ENCODE measurements at places on chromosomes 1 and 21. TPM values are rescaled to one million over a fixed set of nuclear protein-coding genes. Genes with fewer than 3 reads are reported as not detected.

Gene ARHGAP29
- 36.7 TPM for total RNA-seq

Gene FAM72C
- total RNA-seq, result 1.5 TPM

Gene WDR77
- total RNA-seq, result 33.0 TPM

Gene NPHS2
- not detected for total RNA-seq

Gene SV2A
- 19.4 TPM for total RNA-seq

Gene TMEM54
- 36.7 TPM for total RNA-seq

Gene FHAD1
- total RNA-seq, result 0.33 TPM

Measured in smooth muscle cell of trachea (primary cell).